ENCODE measurements at places on chromosomes 5 and 9.

DNA sequence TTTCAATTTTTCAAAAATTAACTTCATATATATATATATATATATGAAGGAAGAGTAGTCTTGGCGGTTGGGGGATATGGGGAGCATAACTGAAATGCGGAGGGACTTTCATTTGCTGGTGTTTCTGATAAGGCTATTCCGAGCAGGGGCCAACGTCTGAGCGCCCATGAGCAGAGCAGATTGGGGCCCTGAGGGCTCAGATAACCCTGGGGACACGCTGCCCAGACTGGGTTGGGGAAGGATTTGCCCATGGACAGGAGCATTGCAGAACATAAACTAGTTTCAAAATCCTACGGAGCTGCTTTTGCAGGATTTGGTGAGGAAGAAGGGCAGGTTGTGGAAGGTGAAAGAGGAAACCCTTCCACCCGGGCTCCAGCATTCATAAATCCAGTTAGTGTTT lies 240.2 kb downstream of the IRX1 start:
- DNase-seq: no peak

- no peak for DNase-seq
Observed at GRCh38 chr9:128809036-128809599, 9.2 kb upstream of the ENDOG start.

- DNase-seq: no peak
Observed at GRCh38 chr5:14435481-14435880, 146.1 kb upstream of the OTULINL start.

- DNase-seq: no peak
Observed at GRCh38 chr9:110323818-110324217, 13.8 kb downstream of the TXNDC8 start.

DNA sequence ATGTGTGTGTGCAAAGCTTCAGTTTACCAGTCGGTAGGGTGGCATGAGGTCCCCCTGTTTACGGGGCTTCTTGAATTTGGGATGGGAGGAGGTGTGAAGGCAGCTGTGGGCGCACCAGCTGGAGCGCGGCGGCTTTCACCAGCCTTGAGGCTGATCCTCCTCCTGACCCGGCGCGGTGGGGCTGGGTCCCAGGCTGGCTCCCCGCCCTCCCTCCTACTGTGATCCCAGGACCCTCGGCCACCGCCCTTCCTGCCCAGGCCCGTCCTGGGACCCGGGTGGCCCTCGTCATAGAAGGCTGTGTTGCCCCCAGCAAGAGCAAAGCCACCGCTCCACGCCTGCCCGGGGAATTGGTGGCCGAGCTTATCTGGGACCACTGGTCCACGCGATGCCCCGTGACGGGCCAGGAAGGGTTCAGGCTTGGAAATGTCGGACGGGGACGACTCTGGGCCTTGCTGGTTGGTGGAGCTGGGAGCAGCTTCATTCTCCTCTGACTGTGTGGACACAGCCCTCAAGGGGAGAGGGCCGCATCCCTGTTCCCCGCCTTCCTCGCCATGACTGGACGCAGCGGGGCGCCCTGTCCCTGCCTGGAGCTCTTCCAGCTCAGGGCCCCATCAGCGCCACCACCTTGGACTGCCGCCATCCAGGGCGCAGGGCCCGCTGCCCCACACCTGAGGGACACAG lies 271.1 kb upstream of the IRX1 start:
- DNase-seq: peak; percentile 19

DNA sequence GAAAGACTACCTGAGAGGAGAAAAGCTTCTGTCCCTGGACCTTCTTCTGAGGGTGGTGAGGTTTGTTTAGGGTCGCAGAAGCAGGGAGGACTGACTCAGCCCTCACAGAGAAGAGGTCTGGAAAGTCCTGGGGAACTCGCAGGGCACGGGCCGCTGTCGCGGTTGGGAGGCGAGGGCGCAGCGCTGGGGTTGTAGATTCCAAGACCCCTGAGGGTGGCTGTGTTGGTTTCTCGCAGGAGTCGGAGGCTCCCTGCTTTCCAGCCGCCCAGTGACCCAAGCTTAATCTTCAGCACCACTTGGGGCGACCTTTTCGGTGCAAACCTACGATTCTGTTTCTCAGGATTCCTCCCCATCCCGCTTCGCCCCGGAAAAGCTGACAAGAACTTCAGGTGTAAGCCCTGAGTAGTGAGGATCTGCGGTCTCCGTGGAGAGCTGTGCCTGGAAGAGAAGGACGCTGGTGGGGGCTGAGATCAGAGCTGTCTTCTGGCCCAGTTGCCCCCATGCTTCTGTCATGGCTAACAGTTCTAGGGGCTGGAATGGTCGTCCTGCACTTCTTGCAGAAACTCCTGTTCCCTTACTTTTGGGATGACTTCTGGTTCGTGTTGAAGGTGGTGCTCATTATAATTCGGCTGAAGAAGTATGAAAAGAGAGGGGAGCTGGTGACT lies 482 bp downstream of the SLC27A6 start:
- DNase-seq: peak; percentile 23

- no peak for DNase-seq
Observed at GRCh38 chr5:51665251-51665593, 282.0 kb downstream of the ISL1 start.

- DNase-seq: no peak
Observed at GRCh38 chr5:134464988-134465815, 53.5 kb upstream of the CDKN2AIPNL start.

DNA sequence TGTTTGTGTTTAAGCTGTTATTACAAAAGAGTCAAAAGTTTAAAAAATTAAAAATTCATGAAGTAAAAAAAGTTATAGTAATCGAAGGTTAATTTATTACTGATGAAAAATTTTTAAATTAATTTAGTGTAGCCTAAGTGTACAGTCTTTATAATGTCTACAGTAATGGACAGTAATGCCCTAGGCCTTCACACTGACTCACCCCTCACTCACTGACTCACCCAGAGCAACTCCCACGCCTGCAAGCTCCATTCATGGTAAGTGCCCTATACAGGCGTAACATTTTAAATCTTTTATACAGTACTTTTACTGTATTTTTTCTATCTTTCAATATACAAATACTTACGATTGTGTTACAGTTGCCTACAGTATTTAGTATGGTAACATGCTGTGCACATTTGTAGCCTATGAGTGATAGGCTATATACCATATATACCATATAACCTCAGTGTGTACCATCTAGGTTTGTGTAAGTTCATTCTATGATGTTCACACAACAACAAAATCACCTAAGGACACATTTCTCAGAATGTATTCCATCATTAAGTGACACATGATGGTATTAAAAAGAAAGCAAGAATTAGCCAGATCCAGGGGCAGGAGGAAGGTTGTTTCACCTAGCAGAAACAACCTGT lies 40.1 kb downstream of the DCAF10 start:
- no peak for DNase-seq

DNA sequence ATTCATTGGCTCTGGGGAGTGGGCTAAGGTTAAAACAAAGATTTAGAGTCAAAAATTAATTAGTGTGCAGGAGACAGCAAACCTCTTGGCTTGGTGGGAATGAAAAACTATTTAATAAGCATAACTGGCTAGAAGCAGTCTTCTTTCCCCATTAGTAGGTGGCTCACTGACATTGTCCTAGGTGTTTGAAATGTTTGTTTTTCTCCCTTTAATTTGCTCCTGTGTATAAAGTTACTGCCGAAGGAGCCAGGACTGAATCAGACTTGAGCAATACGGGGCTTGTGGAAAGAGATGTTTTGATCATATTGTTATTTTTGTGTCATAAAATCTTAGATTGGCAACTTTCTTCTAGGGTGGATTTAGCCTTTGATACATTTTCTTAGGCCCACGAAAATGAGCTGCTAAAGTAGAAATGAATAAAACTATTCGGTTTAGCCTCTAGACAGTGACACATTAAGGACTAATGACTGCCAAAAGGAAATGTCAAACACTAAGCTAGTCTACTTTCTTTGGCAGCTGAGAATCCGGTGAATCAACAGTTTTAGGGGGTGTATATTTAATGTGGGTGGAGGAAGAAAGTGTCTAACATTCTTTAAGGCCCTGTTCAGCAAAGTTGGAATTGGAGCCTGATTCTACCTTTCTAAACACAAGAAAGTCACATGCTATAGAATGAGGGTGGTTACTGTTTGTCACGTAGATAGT lies 30.2 kb downstream of the LRRTM2 start:
- DNase-seq: no peak

- no peak for DNase-seq
Observed at GRCh38 chr9:116555556-116556155, 131.4 kb upstream of the TRIM32 start.

GRCh38 chr9:137083394-137084004 lies 3.3 kb upstream of the MAN1B1 start:
- no peak for DNase-seq

- DNase-seq: no peak
Observed at GRCh38 chr5:9851458-9851857, 221.3 kb upstream of the TAS2R1 start.

- peak; percentile 93 for DNase-seq
Observed at GRCh38 chr5:179060116-179061008, at the start of gene ZNF354C. TSS of gene ZNF354C (plus strand) at chr5:179060373. CDS start at chr5:179062069, 1,696 bp downstream.

DNA sequence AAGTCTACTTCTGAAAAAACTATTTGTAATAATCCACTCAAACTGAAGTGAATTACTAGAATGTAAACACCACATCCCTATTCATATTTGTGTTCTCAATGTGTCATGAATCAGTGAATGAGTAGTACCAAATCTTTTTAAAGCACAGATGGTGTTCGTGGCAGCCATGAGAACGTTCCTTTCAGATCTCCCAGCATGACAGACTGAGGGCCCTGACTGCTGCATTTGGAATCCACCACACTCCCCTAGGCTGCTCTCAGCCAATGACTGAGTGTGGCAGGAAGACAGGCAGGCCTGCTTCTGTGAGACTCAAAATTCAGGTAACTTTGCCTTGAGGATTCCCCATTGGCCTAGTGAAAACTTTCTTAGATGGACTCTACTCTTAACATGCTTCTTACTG lies 10.9 kb upstream of the JMY start:
- DNase-seq: no peak

DNA sequence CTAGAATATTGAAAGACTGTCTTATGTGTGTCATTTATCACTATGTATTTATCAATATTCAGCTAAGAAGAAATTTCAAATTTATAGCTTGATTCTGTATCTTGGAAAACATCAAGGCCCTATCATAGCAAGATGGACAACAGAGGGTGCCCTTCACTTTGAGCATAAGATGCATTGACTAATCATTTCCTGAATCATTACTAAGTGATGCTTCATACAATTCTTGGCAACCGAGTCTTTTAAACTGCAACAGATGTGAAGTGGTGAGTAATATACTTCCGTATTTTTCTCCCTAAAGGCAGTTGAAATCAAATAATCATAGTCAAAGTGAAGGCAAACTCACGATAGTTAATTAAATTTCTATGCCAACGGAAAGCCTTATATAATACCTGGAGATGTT lies 318.6 kb upstream of the RGMB start:
- no peak for DNase-seq

GRCh38 chr9:38233796-38234355 lies 158.6 kb upstream of the ALDH1B1 start:
- no peak for DNase-seq

- DNase-seq: no peak
Observed at GRCh38 chr5:95953021-95953702, 8.5 kb downstream of the ELL2 start.

DNA sequence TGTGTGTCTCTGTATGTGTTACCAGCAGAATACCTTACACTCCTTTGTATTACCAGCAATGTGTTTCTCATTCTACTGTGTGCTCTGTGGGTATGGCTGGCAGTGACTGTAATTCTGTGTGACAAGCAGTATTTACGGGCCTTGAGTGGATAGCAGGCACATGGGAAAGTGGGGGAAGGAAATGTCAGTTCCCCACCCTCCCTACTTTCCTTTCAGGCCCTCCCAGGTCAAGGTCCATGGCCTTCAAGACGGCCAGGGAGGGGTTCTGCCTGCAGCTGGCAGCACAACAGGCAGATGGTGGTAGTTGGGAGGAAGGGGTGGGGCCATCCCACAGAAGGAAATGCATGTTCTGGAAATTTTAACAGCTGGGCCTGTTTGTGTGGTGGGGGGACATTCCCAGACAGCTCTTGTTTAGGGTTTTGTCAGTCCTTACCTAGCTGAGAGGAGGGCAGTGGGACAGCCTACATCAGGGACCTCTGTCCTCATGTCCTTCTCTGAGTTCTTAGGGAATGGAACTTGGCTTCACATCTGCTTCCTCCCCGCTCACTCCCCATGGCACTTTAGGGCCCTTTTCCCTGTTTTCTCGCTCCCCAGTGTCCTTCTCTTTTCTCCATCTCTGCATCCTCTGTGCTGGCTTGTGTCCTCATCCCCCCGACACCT lies 14.6 kb upstream of the TNIP1 start:
- DNase-seq: peak; percentile 64

- no peak for DNase-seq
Observed at GRCh38 chr9:95315108-95315746, 2.3 kb downstream of the FANCC start.

DNA sequence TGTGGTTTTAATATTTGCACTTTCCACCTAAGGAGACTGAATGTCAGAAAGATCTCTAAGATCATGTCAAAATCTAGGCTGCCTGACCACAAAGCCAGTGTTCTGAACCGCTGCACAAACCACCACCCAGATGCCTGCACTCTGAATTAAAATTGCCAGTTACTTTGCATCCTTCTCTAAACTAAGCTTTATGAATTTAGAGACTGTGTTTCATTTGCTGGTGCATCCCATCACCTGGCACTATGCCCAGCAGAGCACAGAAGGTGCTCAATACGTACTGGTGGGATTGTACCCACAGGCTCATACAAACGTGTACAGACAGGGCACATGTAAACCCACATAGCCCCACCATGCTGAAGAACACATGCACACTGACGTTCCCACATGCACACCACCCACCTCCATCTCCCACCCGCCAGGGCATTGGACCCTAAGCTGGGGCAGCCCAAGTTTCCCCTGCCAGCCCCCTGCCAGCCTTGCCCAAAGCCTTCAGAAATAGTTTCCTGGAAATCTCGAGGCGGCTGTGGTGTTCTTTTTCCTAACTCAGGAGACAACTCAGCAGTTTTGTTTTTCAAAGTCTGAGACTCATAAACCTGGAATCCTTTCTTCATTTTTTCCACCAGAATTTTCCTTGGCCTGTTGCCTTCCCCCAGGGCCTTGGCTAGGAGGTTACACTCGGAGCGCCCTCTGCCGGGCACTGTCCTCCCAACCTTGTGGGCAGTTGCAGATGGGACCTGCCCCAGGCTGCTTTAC lies 9.6 kb upstream of the TRAF1 start:
- peak; percentile 96 for DNase-seq

DNA sequence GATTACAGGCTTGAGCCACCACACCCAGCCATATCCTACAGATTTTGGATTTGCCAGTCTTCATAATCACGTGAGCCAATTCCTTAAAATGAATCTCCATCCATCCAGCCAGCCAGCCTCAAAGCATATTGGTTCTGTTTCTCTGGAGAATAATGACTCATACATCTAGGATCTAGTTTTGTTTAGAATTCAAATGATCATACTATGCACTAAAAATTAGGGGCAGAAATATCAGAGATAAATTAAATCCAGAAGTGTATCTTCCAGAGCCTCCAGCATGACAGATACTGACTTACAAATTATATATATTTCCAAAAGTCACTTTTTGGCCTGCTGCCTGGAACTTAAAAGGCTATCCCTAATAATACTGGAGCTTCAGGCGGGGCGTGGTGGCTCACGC lies 119.1 kb upstream of the NR5A1 start:
- DNase-seq: no peak
